ENCODE measurements at places on chromosomes 5 and 9. TPM values are rescaled to one million over a fixed set of nuclear protein-coding genes. Genes with fewer than 3 reads are reported as not detected.

RAPGEF1 gene
- polyA plus RNA-seq: 4.4 TPM

PCDHB7 gene
- not detected for polyA plus RNA-seq

DNA sequence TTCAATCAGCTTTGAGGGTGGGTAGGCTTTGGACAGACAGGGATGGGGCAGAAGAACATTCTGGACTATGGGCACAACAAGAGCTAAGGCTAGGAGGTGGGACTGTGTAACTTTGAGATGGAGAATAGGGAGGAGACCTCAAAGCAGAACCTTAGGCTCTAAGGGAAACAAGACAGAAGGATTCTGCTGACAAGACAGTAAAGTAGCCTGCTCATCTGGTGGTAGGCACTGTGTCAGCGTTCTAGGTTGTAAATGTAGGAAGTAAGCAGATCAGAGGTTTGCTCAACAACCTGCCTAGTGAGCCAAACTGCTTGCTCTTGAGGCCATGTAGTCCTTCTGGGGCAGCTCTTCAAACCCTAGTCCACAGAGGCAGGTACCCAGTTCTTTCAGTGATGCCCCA, 15.0 kb upstream of the IL12B start:
- DNase-seq: no peak

GRCh38 chr5:172370648-172371545, 83.4 kb downstream of the SH3PXD2B start:
- DNase-seq: no peak

TMOD1 gene
- 2.7 TPM for polyA plus RNA-seq

GRCh38 chr5:31193116-31193515, 370 bp upstream of the CDH6 start:
- DNase-seq: no peak

MYMK gene
- polyA plus RNA-seq: not detected

DNA sequence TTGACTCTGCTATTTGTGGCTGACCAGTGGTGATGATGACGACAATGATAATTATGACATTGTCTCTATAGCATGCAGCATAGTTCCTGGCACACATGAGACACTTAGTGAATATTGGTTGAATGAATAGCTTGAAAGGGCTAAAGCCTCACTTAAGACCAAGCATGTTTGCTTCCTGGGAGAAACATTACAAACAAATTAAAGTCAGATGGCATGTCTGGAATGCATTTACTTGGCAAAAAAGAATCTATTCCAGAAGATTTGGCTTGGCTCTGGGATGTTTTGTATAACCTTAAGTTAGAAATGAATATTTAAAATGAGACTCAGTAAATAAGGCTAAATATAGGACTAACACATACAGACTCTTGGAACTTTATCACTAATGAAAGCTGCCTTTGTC, 21.6 kb downstream of the GAS1 start:
- no peak for DNase-seq

CCDC152 gene
- polyA plus RNA-seq: 3.7 TPM

GRCh38 chr9:91160181-91160580, 201.5 kb downstream of the AUH start:
- DNase-seq: no peak

TPPP gene
- polyA plus RNA-seq: not detected

CYLC2 gene
- polyA plus RNA-seq: not detected

PTGDS gene
- 0.31 TPM for polyA plus RNA-seq

SGCD gene
- polyA plus RNA-seq: not detected

Measured in naive thymus-derived CD8-positive, alpha-beta T cell (primary cell).